ENCODE measurements at places on chromosomes 12 and 14.

DNA sequence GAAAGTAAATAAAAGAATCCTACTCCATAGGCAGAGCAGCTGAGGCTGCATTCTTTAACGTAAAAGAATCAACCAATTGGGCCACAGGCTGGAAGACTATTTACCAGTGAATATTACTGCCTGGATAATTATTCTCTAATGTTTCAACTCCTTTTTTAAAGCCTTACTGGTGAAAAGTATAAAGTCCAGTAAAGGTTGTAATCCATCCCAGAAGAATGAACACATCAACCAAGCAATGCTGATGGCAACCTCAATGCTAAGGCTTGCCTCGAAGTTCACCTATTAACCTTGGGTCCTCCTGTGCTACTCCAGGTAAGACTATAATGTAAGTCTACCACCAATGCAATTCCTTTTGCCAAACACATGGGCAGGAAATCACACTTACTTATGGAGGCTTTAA is 77.3 kb downstream of the ATXN2 start:
- DNase-seq, result no peak

- DNase-seq, result no peak
These were observed 44.5 kb downstream of the EML5 start for GRCh38 chr14:88748288-88748687.

- DNase-seq, result no peak
These were observed 58.6 kb downstream of the R3HDM2 start for GRCh38 chr12:57372233-57372632.

DNA sequence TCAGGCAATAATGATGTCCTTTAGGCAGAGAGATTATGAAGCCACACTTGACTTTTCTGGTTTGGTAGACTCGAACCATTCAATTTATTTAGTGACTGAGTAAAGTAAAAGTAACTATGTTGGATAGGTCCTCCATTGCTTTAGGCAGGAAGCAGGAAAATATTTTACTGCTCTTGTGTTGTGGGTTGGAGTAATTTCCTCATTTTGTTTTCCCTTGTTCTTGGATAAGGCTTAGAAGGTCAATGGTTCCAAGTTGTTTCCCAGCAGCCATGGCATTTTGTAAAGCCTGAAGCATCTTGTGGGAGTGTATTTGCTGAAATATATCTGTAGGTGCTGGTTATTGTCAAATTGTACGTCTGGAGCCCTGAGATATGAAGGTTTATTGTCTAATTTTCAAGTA is 161.2 kb upstream of the SLC38A2 start:
- DNase-seq, result no peak

- no peak for DNase-seq
These were observed 336.8 kb downstream of the LRIG3 start for GRCh38 chr12:58583529-58583928.

DNA sequence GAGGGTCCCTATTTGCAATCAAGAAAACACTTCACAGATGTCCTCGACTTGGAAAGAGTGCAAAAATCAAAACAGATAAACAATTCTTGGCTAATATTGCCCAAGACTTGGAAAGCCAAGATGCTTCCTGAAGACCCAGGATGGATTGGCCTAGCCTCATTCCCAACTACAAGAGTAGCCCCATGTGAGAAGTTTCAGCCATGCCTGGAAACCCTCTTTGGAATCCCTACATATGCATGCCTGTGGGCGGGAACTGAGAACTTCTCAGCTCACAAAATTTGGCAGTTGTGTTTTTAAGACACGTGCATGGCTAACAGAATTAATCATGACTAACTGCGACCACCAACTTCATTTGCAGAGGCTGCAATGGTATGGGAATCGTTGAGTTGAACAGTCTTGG is 283.2 kb upstream of the TBX3 start:
- no peak for DNase-seq

DNA sequence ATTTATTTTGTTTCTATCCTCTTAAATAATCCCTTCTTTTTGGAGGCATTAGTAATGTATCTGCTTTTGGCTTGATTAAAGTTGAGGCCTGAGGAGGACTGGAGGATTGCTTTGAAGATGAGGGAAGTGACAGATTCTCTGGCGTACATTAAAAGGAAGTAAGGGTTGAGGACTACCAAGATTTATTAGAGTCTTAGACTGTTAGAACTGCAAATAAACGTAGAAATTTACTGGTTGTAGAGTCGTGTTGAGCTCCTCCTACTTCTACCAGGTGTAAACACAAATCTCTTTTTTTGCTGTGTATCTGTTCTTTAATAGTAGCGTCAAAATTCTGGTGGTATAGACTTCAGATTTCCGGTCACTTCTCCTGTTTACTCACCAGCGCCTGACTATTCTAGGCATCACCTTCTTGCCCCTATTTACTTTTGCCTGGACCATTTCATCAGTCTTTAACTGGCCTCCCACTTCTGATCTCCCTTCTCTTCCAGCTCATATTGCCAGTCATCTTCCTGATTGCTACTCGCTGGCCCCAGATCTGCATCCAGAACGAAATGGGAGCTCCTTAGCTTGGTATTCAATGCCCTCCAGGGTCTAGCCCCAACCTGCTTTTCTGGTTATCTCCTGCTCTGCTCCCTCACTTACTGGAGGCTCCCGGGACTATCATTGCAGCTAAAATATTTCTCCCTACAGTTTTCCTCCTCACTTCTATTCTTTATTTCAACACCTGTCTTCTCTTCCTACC is 8.4 kb upstream of the EID3 start:
- DNase-seq, result no peak

- no peak for DNase-seq
These were observed 65.5 kb downstream of the PELI2 start for GRCh38 chr14:56183631-56184157.

DNA sequence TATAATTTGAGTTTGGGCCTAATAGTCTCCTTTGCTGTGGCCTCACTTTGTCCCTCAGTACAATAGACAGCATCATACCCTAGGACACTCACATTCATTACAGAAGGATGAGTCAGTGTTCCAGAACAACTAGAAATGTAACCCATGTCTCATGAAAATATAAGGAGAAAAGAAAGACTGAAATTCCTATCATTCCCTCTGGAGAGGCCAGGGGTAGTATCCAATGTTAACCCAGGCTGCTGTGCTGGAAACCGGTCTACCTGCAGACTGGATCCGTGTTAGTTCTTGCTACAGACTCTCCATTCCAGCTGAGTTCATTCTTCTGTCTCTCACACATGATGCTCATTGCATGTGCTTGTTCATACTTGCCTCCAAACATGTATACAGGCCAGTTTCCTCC is 75.8 kb upstream of the HOXC13 start:
- no peak for DNase-seq

GRCh38 chr12:3160081-3160480 is 82.9 kb downstream of the TSPAN9 start:
- no peak for DNase-seq

DNA sequence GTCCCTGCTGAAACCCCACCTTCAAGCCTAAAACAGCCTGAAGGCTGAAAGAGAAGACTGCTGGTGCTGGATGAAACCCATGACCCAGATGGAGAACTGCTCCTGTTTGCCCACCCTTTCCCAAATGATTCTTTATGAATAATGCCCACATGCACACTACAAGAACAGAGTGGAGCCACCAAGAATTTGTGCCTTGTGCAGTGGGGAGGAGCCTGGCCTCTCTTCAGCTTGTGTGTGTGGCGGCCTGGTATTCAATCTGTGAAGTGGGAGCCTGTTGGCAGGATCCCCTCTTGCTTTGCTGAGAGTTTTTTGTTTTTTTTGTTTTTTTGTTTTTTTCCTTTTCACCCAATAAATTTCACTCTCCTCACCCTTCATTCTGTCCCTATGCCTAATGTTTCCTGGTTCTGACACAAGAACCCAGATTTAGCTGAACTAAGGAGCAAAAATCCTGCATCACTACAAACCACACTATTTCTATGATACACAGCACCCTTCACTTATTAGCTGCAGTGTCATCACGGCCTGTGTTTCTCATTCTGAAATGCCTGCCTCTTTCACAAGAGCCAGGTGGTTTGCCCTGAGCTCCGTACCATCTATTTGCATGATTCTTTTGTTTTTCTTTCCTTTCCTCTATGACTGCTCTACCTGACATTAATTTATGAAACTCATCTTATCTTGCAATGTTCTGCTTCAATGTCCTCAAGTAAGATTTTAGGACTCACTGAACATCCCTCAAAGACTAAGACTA is 585.5 kb upstream of the ATXN7L3B start:
- DNase-seq, result no peak

DNA sequence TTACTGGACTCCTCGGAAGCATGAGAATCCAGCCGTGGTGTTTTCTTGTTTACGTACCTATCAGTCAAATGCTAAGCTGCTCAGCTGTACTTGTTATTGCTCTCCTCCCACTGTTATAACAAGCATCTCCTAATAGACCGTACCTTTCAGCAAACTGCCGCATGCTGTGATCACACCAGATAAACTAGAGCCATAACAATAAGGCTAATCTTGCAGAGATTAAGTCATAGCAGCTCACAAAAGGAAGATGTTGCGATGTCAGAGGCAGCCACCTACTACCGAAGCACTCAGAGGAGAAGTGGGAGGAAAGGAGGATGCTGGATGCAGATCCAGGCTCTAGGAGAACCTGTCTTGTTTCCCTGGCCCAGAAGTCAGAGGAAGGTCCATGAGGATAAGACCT is 196.0 kb downstream of the GALC start:
- DNase-seq, result no peak

- peak; percentile 58 for DNase-seq
These were observed 214.5 kb downstream of the PAH start for GRCh38 chr12:102702447-102703114.

- peak; percentile 68 for DNase-seq
These were observed 28.1 kb downstream of the TRPV4 start for GRCh38 chr12:109804820-109805761.

Data from inflammatory macrophage (primary cell).